Glomerular endothelial cell (primary cell): ENCODE measurements at places on chromosomes 3 and 15. TPM values are rescaled to one million over a fixed set of nuclear protein-coding genes. Genes with fewer than 3 reads are reported as not detected.

The NPAP1 gene
- not detected in 2 replicates for total RNA-seq

The FSTL1 gene
- 311 and 489 TPM in 2 replicates for total RNA-seq

The TUSC7 gene
- not detected in 2 replicates for total RNA-seq

The CPA3 gene
- total RNA-seq = 4.4 TPM in 1 of 2 replicates, not detected in the other

The CSTA gene
- total RNA-seq = not detected in 2 replicates

The ITIH4 gene
- total RNA-seq = 0.29 TPM in 1 of 2 replicates, not detected in the other

The RHCG gene
- not detected in 2 replicates for total RNA-seq

The SHQ1 gene
- total RNA-seq = 12.4 TPM in 2 replicates

The MIX23 gene
- total RNA-seq = 18.3 and 18.9 TPM in 2 replicates

The TLR9 gene
- total RNA-seq = not detected in 2 replicates

The RBMS3 gene
- 24.0 and 36.8 TPM in 2 replicates for total RNA-seq

The PPARG gene
- total RNA-seq = 6.6 and 8.5 TPM in 2 replicates

The HYAL1 gene
- 0.73 and 1.2 TPM in 2 replicates for total RNA-seq

The ACTRT3 gene
- 2.8 and 3.4 TPM in 2 replicates for total RNA-seq

The CLDND1 gene
- 112 and 118 TPM in 2 replicates for total RNA-seq

The FRMD4B gene
- total RNA-seq = 55.5 and 87.6 TPM in 2 replicates

The ENTPD3 gene
- 0.24 TPM in 1 of 2 replicates, not detected in the other for total RNA-seq

The SAMD7 gene
- total RNA-seq = not detected in 2 replicates

The CHST2 gene
- 29.3 and 32.0 TPM in 2 replicates for total RNA-seq

The OXTR gene
- total RNA-seq = 1.1 and 4.8 TPM in 2 replicates

The C15orf62 gene
- not detected in 2 replicates for total RNA-seq

The CPNE9 gene
- total RNA-seq = not detected in 2 replicates

The GP5 gene
- total RNA-seq = 0.29 TPM in 1 of 2 replicates, not detected in the other

The LAMB2 gene
- 1,071 and 1,381 TPM in 2 replicates for total RNA-seq

The TIMP4 gene
- 0.10 TPM in 1 of 2 replicates, not detected in the other for total RNA-seq

The CD86 gene
- not detected in 2 replicates for total RNA-seq

The ECE2 gene
- total RNA-seq = not detected in 2 replicates

The FAM227B gene
- total RNA-seq = 4.7 and 5.2 TPM in 2 replicates

The IRAK2 gene
- 41.6 and 50.1 TPM in 2 replicates for total RNA-seq

The ARNT2 gene
- total RNA-seq = 1.3 and 2.5 TPM in 2 replicates

The CEMIP gene
- 0.53 and 2.0 TPM in 2 replicates for total RNA-seq

The PLA2G4B gene
- total RNA-seq = 0.48 and 0.58 TPM in 2 replicates

The CD80 gene
- total RNA-seq = not detected in 2 replicates

The GUCA1C gene
- not detected in 2 replicates for total RNA-seq

The TRH gene
- total RNA-seq = not detected in 2 replicates

The STARD9 gene
- total RNA-seq = 8.7 and 18.2 TPM in 2 replicates

The WDR93 gene
- not detected in 2 replicates for total RNA-seq

The XCR1 gene
- total RNA-seq = not detected in 2 replicates

The ARGFX gene
- total RNA-seq = not detected in 2 replicates

The GATM gene
- total RNA-seq = not detected in 2 replicates
